ENCODE measurements at places on chromosomes 5 and 9.

DNA sequence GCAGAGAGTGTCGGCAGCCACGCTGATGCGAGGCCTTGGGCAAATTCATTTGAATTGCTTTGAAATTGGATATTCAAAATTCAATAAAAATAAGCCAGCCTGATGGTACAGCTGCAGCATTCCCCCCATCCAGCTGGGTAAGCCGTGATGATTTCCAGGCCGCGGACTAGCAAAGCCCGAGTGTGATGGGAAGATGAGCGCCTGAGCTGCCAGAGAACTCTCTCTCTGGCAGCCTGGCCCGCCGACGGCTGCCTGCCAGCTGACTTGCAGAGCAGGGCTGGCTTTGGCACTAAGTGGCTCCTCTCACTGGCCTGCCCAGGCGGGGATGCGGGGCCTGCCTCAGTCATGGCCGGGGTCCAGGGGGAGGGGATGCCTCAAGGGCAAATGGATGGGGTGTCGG, 268.3 kb upstream of the WWC1 start:
- no peak for DNase-seq

- DNase-seq, result no peak
Measured at GRCh38 chr9:18689921-18690320, 216.0 kb downstream of the ADAMTSL1 start.

DNA sequence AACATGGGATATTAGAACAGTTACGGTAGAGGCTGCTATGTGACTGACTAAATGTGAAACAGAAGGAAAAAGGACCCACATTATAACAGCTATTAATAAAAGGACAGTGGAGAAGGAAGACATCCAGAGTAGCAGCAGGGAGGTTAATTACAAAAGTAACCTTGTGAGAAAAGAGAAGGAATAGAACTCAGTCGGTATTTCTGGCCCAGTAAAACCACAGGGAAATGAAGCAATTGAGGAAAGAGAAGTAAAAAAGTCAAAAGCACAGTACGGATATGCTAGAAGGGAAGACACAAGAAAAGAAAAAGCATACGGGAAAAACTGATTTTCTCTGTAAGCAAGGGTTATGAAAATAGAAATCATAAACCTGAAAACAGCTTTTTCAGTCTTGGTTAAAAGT, 164.7 kb downstream of the RFX3 start:
- no peak for DNase-seq

DNA sequence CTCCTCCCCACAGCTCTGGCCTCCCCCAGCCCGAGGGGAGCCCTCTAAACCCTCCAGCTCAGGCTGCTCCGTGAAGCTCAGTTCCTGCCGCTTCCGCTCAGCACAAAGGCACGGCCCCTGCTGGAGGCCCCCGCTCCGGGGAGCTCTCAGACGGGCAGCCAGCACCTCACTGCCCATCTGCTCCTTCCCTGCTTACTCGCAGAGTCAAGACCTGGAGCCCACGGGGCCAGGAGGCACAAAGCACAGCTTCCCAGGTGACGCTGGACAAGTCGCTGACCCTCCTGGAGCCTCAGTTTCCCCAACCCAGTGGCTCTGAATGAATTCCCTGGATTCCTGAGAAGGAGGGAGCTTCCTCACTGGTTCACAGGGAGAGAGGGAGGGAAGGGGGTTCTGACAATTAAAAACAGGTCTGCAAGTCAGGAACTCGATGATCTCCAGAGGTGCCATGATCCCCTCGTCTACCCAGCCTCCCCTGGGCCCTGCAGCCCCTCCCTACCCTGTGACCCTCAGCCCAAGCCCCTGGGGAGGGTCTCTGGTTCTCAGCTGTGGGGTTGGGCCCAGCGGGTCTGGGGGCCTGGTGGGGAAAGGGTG, 36.2 kb downstream of the VAV2 start:
- DNase-seq, result peak; percentile 15

DNA sequence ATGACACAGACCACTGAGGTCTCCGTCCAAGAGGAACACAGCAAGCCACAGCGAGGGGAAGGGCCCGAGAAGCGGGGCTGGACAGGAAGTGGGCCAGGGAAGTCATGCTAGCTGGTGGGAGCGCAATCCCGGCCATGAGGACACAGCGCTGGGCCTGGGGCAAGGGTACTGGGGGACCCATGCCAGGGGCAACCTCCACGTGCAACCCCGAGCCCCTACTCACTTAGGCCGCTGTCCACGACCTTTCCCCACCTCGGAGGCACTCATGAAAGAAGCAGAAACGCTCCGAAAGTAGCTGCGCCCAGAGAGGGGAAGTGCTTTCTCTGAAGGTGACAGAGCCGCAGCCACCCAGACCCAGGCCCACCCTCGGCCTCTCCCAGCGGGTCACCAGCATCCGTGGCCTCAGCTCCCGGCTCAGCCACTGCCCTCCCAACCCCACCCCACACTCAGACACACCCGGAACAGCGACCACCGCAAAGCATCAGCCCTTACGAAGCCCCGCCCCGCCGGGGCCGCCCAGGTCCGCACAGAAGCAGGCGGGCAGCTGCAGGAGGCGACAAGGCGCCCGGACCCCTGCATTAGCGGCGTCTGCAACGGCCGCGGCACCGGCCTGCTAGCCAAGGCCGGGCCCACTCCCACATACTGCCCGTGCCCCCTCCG, 782 bp downstream of the BICD2 start:
- DNase-seq, result no peak

- peak; percentile 32 for DNase-seq
Measured at GRCh38 chr9:91775011-91775707, 174.9 kb downstream of the ROR2 start.
